Myocyte (in vitro differentiated cells): ENCODE measurements at places on chromosomes 2 and 18. TPM values are rescaled to one million over a fixed set of nuclear protein-coding genes. Genes with fewer than 3 reads are reported as not detected.

Gene OXER1
- 0.32 and 1.0 TPM in 2 replicates for total RNA-seq

Gene IL36B
- total RNA-seq = not detected in 2 replicates

Gene GPR45
- total RNA-seq = not detected in 2 replicates

Gene MAPRE2
- 22.7 and 38.2 TPM in 2 replicates for total RNA-seq

Gene ANKRD30B
- total RNA-seq = 0.88 and 1.6 TPM in 2 replicates

Gene RPRD1A
- 65.7 and 69.1 TPM in 2 replicates for total RNA-seq

Gene ALKAL2
- total RNA-seq = not detected in 2 replicates

Gene POLR1B
- total RNA-seq = 11.8 and 14.0 TPM in 2 replicates

Gene LHCGR
- not detected in 2 replicates for total RNA-seq

Gene ITGAV
- 166 TPM in 2 replicates for total RNA-seq

Gene ST8SIA5
- 3.0 and 3.6 TPM in 2 replicates for total RNA-seq

Gene IL18R1
- not detected in 2 replicates for total RNA-seq

Gene PROM2
- 0.64 and 0.83 TPM in 2 replicates for total RNA-seq

Gene CD8B2
- total RNA-seq = not detected in 2 replicates

Gene FBXO48
- 0.83 and 1.0 TPM in 2 replicates for total RNA-seq

Gene CLEC4F
- total RNA-seq = 0.10 TPM in 1 of 2 replicates, not detected in the other

Gene B3GNT7
- 0.10 TPM in 1 of 2 replicates, not detected in the other for total RNA-seq

Gene HRH4
- 0.13 and 0.21 TPM in 2 replicates for total RNA-seq

Gene POTEF
- not detected in 2 replicates for total RNA-seq

Gene RPIA
- total RNA-seq = 5.2 and 5.8 TPM in 2 replicates

Gene ATG9A
- 97.6 and 108 TPM in 2 replicates for total RNA-seq

Gene STAT4
- 0.57 and 1.1 TPM in 2 replicates for total RNA-seq

Gene TLX2
- 0.13 TPM in 1 of 2 replicates, not detected in the other for total RNA-seq

Gene TCF23
- total RNA-seq = not detected in 2 replicates

Gene PJVK
- 4.9 and 5.4 TPM in 2 replicates for total RNA-seq

Gene UGT1A10
- not detected in 2 replicates for total RNA-seq

Gene MEP1B
- 0.08 TPM in 1 of 2 replicates, not detected in the other for total RNA-seq

Gene AP1S3
- total RNA-seq = 0.11 and 0.16 TPM in 2 replicates

Gene GALNT3
- total RNA-seq = 0.16 and 0.37 TPM in 2 replicates

Gene CTNNA2
- 1.4 and 2.7 TPM in 2 replicates for total RNA-seq

Gene NHEJ1
- total RNA-seq = 13.6 and 14.3 TPM in 2 replicates

Gene LRP2
- total RNA-seq = 0.10 TPM in 1 of 2 replicates, not detected in the other

Gene PREB
- 80.0 and 90.0 TPM in 2 replicates for total RNA-seq

Gene ESPNL
- 7.4 and 8.5 TPM in 2 replicates for total RNA-seq

Gene TSPYL6
- not detected in 2 replicates for total RNA-seq

Gene CCDC121
- total RNA-seq = 1.8 and 3.0 TPM in 2 replicates

Gene INHBB
- 0.27 and 0.36 TPM in 2 replicates for total RNA-seq

Gene TIMM21
- total RNA-seq = 29.6 and 44.9 TPM in 2 replicates

Gene POTEI
- not detected in 2 replicates for total RNA-seq

Gene RESP18
- total RNA-seq = not detected in 2 replicates

Gene CCDC74B
- 3.5 and 9.8 TPM in 2 replicates for total RNA-seq

Gene ARHGEF4
- total RNA-seq = 0.86 and 1.1 TPM in 2 replicates

Gene CCL20
- total RNA-seq = not detected in 2 replicates

Gene SMAD7
- total RNA-seq = 2.7 and 3.0 TPM in 2 replicates

Gene KIF1A
- total RNA-seq = 0.05 and 0.16 TPM in 2 replicates

Gene CABYR
- 1.4 TPM in 2 replicates for total RNA-seq

Gene SLC9A2
- total RNA-seq = 0.57 and 0.75 TPM in 2 replicates
